ENCODE measurements at places on chromosomes 2 and 18.

DNA sequence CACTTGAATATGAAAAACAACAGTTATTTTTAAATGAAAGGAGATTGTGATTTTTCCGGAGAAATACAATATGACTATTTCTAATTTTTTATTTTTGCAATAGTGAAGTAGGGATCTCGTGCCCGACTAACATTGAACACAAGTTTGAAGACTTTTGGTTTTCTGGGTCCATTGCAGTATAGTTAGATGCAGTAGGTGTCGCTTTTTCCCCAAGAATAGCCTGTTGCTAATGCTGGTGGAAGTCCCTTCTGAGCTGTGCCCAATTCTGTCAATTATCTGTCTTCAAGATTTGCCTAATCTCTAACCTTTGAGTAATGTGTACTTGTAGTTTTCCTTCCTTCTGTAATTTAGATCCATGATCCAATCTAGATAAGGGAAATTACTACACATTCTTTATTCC, 36.5 kb downstream of the SEMA4F start:
- DNase-seq, result peak; percentile 80

- DNase-seq, result no peak
These were observed 1.5 kb downstream of the DSEL start for GRCh38 chr18:67514901-67515540.

DNA sequence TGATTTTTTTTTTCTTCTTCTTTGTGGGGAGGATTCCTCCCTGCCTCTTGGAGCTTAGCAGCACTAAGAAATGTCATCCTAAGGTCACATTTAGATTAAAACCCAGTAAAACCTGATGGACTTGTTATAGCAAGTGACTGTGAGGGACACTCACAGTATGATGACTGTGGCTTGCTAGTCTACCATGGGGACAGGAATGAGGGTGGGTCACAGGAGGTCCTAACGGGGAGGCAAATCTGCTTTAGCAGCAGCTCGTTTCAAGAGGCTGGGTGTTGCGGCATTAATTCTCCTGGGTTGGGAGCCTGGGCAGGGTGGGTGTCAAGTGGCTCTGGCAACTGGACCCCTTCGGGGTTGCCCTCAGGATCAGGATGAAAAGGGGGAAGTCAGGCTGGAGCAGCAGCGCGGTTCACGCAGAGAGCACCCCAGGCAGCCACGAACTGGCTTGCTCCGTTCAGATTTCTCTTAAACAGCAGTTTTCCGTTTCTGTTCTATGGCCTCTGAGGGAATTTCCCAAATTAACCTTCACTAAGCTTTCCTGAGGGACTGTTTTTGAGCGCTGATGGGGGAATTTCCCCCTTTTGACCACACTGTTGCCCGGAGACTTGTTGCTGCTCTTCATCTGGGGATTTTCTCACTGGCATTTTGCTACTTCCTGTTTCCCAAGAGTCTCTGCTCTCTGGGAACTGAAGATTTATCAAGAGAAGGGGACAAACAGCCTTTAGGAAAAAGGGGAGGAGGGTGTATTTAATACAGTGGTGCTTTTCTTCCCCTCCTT, 59.8 kb upstream of the PELI1 start:
- DNase-seq, result peak; percentile 36

- no peak for DNase-seq
These were observed 234.9 kb downstream of the PHLPP1 start for GRCh38 chr18:62950246-62950645.

- DNase-seq, result no peak
These were observed 31.3 kb upstream of the TOGARAM2 start for GRCh38 chr2:28949617-28950305.

GRCh38 chr2:217919781-217920351, 82.9 kb downstream of the TNS1 start:
- DNase-seq, result peak; percentile 85

DNA sequence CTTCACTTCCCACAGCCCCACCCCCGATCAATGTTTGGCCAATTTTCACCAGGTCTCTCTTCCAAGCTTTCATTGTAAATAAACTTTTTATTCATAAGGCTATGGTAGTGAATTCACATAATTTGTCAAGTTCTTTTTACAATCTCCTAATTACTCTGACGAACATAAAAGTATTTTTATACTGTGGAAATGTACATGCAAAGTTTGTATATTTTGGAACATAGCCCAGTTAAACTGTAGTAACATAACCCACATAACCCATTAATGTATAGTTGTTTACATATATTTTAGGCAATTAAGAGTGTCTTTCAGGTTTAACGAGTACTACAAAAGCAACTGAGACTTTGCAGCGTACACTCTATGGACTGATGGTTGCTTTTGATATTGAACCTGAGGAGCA, 228.3 kb upstream of the ERBB4 start:
- DNase-seq, result no peak

DNA sequence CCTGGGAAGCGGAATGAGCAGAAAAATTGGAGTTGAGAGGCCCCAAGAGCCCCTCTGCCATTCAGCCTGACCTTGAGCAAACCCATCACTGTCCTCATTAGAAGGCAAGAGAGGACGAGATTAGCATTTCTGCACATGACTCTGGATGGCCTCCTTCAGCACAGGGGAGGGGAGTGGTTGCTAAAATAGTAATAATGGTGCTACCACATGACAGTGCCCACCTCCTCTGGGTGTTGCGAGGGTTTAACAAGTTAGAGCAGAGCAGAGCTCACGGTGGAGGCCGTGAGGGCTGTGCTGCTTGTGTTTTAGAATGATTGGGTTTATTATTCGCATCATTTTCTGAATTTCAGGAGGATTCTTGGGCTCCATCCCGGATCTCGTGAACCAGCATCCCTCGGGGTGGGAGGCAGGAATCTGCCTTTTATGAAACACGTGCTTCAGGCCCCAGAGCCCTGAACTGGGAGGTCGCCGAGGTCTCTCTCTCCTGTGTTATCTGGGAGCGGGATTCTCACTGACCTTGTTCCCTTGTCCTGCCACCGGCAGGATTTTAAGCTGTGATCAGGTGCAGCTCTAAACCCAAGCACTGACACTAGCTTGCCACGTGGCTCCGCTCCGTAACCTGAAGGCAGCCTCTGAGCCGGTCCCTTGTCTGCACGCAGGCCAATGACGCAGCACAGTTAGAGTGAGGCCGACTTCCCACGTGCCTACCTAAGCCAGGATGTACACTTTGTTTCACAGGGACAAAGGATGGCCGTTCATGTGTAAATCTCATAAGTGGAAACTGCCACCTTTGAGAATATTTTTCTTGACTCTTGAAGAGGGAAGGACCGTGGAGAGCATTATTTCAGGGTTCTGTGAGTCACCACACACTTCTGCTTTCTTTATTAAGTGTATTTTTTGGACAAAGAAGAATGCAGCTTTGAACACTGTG, 142.3 kb downstream of the ACOXL start:
- DNase-seq, result no peak

GRCh38 chr2:167253025-167253424, 364.7 kb downstream of the XIRP2 start:
- DNase-seq, result peak; percentile 79

DNA sequence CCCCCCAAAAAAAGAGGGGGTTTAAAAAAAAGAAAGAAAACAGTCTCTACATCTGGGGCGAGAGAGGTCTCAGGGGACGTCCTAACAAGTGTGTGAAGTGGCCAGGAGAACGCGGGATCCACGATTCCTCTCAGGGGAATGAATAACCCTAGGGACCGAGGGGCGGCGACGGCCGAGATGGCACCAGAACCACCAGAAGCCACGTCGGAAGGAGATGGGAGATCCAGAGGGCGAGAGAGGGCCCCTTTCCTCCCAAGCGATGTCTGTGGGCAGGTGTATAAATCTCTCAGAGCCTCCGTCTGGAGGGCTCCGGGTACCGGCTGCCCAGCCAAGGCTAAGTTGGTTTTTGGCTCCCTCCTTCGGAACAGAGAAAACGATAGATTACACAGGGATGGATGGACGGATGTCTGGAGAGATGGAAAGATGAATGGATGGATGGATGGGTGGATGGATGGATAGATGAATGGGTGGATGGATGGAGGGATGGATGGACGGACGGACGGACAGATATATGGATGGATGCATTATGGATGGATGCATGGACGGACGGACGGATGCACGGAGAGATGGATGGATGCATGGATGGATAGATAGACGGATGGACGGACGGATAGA, 1.7 kb downstream of the EPHA4 start:
- DNase-seq, result peak; percentile 23

DNA sequence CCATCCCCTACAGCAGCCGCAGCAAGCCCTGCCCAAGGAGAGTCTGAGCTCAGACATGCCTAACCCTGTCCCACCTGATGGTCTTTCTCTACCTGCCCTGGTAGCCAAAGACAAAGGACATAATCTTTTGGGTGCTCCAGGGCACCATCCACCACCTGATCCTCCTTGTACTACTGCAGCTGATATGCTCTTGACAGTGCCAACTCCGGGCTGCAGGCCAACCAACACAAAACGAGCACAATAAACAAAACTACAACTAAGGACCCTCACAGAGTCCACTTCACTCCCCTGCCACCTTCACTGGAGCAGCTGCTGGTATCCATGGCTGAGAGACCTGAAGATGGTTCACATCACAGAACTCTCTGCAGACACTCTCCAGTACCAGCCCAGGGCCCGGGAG, 106.3 kb downstream of the GRB14 start:
- no peak for DNase-seq

DNA sequence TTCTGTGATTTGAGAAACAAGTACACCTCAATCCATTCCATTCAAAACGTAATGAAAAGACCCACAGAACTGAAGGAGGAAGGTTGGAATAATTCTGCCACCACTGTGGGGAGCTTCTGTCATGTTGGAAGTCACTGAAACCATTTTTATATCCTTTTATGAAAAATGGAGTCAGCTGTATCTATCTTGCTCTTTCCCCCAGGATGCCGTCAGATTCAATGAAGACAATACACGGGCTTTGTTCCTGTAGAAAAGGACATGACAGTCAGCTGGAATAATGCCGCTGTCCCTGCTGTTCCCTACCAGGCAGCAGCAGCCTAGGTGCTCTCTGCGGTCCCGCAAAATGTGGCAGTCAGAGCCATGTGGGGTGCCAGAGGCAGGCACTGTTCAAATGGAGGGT, 52.5 kb upstream of the APCDD1 start:
- no peak for DNase-seq

GRCh38 chr2:239881561-239882320, 143.4 kb downstream of the NDUFA10 start:
- DNase-seq, result no peak

GRCh38 chr18:48889981-48890762, 60.6 kb downstream of the SMAD7 start:
- no peak for DNase-seq

DNA sequence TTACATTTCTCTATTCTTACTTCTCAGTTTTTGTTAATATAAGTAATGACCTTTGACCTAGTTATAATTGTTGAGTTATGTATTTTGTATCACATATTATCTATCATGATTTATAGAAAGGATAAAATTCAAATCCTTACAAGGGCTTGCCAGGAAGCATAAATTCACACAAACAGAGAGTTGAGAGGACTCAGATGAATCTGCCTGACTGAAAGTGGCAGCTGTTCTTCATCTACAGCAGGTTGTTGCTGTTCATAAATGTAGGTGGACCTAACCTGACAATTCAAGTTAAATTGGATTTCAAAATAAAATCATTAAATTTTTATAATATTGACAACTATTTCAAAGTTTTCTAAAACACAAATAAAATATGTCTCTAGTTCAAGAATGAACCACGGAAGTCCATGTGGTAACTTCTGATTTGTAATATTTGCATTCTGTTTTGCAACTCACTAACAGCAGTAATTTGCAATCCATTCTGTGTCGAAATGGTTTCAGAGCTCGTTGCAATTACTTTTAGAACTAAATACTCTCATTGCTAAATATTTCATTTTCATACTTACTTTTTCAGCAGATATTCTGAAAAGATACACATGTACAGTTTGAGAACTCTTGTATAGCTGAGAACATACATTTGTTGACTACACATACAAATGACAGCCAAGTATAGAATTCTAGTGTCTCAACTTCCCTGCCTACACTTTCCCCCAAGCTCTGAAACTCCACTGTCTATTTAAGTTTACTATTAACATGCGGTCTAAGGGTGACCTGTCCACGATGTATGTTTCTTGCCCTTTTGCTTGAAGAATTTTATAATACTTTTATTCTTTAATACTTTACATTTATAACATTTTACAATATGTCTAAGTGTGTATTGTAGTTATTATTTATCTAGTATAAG, 25.7 kb downstream of the SCN7A start:
- no peak for DNase-seq

DNA sequence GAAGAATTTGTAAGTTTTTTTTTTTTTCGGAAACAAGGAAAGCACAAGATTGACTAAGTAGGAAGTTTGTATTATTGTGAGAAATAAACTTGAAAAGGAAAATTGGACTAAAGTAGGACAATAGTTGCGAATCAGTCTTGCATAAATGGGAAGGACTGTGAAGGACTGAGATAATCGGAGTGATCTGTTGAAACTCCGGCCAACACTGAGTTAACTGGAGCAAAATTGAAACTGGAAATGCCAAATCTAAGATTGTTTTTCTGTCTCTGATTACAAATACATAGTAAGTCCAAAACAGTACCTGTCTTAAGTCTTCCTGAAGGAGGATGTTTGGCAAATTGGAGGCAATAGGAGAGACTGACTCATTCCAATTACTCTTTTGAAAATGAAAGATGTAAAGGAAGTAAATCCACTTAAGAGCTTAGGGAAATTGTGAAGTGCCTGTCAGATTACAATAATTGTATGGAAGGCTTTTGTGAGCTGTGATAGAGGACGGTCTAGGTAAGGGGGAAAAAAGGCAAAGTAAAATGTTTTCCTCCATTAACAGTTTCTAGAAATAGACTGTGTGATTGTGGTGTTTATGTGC, 204.9 kb upstream of the CYRIA start:
- no peak for DNase-seq

GRCh38 chr2:149441255-149441654, 110.9 kb downstream of the LYPD6 start:
- no peak for DNase-seq

DNA sequence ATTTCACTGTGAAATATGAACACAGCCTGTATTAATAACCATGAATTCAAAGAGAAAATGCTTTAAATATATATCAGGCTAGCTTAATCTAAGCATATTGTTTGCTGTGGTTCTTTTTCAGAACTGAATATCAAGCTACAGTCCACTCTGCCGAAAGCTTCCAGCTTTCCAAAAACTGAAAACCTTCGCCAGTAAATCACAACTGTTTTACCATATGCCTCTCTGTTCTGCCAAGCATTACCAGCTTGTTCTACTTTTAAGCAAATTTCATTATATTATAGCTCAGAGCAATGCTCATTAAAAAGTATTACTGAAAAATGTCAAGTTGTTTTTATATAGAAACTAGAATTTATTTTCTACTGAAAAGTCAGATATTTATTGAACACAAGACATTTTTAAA, 277.4 kb downstream of the NRXN1 start:
- no peak for DNase-seq

GRCh38 chr18:12890964-12891363, 6.9 kb upstream of the PTPN2 start:
- no peak for DNase-seq

DNA sequence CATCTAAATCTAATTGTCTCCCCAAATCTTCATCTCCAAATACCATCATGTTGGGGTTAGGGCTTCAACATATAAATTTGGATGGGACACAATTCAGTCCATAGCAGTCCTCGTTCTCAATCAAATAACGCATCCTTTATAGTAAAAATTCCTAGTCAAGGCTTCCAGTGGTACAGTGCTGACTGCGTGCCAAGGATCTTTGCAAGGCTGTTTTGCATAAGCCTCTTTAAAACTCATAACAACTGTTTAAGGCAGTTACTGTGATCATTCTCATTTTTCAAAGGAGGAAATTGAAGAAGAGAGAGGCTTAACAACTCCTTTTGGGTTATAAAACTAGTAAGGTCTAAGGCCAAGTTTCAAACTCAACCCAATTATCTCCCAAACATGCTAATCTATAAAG, 666.9 kb downstream of the NYAP2 start:
- DNase-seq, result no peak
